H1 (cell line): ENCODE measurements at places on chromosomes 3 and 15.

- peak; percentile 61 for DNase-seq
Measured at GRCh38 chr15:95259513-95259912, 1028.2 kb downstream of the MCTP2 start.

DNA sequence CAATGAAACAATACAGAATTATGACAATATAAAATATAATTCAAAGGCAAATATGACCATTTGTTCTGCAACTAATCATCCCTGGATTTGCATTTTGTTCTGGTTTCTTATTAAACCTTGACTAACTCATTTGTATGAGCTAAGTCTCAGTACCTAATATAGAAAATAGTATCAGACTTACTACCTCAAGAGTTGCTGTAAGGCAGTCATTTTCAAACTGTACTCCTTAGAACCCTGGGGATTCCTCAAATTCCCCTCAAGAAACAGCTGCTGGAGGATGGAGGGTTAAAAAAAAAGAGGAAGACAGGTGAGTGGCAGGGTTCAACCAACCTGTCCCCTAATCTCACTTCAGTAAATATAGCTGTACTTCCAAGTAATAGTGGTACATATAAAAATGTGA, 11.1 kb downstream of the ZBTB11 start:
- no peak for DNase-seq

DNA sequence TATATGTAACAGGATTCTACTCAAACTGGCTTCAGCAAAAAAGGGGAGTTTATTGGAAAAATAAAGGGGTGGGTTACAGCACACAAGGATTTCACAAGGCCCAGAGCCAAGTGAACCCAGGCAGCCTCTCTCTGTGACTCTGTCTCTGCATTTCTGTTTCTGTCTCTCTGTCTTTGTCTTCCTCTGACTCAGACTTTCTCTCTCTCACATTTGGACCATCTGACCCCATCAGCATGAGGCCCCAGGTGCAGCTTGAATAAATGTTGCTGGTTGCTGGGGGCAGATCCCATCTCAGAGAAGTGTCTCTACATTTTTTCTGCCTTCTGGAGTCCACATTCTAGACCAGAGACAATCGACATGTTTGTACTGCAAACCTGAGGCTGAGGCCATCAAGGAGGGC, 45.0 kb downstream of the RPLP1 start:
- DNase-seq: peak; percentile 19

GRCh38 chr3:172166261-172166660, 126.9 kb downstream of the FNDC3B start:
- no peak for DNase-seq

DNA sequence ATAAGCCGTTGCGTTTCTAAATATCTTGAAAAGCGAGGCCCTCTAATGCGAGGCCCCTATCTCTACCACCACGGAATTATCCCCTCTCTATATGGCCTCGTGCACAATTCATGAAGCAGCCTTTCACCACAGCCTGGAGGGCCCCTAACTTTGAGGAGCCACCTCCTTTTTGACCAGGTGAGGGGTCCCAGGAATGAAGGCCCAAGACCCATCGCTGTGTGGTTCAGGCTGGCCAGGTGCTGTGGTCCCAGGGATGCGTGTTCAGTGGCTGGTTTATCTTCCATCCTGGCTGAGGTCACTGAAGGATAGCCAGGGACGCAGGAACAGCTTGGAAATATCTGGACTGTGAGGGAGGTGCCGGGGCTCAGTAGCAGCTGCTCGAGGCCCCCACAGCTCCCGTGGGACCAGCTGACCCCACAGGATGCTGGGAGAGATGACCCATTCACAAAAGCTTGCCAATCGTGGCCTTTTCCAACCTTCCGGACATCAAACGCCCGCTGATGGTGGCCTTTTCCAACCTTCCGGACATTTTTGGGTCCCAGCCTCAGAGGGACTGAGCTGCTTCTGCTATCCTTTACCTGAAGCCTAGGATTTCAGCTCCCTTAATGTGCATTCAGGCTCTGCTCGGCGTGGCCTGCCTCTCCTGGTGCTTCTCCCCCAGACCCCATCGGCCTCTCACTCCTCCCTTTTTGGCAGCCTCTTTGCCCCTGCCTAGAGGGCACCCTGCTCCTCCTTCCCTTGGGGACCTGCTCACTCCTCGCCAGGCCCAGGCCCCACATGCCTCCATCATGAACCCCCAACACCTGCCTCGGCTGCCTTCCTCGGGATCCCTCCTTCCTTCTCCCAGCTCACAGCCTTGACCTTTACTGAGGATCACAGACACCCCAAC, 140.9 kb downstream of the CHSY1 start:
- DNase-seq: no peak

GRCh38 chr3:186694288-186695032, 22.7 kb upstream of the KNG1 start:
- no peak for DNase-seq

- no peak for DNase-seq
Measured at GRCh38 chr3:180871901-180872300, 40.6 kb upstream of the FXR1 start.

DNA sequence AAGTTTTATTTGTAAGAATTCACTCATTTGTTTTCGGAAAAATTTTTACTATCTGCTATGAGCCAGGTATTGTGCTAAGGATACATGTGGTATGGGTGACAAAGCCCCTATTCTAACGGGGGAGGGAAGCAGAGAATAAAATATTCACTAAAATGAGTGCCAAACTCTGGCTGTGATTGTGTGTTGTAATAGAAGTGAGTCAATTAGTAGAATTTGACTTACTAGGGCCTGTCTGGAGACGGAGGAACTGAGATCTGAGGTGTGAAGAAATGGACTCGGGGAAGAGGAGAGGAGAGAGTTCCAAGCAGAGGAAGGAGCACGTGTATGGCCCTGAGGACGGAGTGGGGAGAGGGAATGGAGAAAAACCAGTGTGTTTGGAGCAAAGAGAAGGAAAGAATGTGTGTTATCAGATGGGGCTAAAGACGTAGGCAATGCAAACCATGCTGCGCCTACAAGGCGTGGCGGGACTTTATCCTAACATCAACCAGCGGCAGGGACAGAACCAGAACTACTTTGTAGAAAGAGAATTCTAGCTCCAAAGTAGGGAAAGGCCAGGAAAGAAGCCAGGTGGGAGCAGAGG, 89.1 kb downstream of the OSBPL10 start:
- DNase-seq: no peak

GRCh38 chr15:31237043-31237324, 89.7 kb upstream of the KLF13 start:
- DNase-seq: no peak

DNA sequence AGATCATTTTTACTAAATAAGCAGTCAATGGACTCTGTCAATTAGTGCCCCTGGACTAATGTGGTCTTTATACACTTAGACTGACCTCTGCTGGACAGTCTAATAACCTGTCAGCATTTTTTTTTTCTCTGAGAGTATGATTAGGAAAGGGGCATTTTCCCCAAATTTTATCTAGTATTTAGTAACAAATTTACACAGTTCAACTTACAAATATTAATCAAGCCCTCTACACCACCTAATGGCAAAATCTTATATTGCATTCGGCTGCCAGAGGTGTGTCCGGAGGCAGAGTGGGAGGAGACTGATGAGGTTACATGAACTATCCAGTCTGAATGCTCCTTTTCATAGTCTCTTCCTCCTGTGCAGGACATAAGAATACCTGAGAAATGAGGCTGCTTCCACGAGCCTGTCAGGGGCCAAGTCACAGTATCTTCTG, 36.0 kb upstream of the COLQ start:
- DNase-seq: no peak

DNA sequence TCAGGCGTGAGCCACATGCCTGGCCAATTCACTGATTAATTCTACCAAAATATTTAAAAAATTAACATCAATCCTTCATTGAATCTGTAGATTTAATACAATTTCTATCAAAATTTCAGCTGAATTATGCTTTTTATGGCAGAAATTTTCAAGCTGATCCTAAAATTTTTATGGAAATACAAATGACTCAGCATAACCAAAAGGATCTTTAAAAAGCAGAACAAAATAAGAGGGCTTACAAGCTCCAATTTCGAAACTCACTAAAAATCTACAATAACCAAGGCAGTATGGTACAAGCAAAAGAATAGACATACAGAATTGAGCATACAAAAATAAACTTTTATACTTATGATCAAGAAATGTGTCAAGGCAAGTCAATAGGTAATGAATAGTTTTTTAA, 180.4 kb upstream of the CTNNB1 start:
- DNase-seq: no peak

DNA sequence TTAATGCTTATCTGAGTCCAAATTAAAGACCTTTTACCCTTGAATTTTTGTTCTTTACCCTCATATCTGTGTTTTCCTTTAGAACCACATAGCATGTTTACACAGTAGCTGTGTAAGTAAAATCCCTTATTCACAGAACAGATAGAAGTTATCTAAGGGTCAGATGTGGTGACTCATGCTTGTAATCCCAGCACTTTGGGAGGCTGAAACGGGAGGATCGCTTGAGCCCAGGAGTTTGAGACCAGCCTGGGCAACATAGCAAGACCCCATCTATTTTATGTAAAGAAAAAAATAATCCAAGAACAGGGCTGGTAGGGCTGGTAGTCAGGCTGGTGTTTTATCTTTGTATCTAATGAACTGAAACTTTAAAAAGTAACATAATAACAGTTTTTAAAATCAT, 23.2 kb downstream of the NXPE3 start:
- DNase-seq: no peak

DNA sequence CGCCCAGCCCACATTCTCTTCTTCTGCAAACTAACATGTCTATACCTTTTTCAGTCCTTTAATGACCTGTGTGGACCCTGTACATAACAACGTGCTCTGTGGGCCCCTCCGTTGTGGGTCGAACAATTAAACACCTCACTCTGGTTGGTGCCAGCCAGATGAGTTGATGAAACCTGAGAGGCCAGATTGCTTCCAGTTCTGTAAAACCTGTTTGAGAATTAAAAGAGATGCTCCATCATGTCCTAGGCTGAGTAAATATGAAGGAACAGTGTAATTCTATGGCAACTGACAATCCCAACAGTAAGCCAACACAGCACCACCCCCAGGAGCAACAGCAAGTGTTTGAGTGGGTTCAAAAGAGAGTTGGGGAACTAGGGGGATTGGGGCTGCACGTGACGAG, 5.7 kb upstream of the THBS1 start:
- DNase-seq: no peak

DNA sequence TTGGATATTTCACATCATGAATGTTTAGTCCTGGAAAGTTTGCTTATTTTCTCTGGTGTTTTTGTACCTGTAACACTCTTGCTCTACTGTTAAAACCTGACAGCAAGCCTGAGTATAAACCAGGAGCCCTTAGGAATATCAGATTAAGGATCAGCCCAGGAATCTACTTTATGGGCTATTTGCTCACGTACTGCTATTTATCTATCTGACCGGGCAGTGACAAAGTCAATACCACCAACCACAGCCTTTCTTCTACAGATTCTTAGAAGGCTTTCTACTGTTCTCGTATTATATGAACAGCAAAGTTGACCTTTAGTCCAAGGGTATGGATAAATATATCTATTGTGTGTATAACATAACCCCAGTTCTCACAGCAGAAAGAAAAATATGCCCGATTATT, 521.2 kb downstream of the RBMS3 start:
- DNase-seq: no peak

- no peak for DNase-seq
Measured at GRCh38 chr15:40347559-40348473, 3.0 kb upstream of the PHGR1 start.

DNA sequence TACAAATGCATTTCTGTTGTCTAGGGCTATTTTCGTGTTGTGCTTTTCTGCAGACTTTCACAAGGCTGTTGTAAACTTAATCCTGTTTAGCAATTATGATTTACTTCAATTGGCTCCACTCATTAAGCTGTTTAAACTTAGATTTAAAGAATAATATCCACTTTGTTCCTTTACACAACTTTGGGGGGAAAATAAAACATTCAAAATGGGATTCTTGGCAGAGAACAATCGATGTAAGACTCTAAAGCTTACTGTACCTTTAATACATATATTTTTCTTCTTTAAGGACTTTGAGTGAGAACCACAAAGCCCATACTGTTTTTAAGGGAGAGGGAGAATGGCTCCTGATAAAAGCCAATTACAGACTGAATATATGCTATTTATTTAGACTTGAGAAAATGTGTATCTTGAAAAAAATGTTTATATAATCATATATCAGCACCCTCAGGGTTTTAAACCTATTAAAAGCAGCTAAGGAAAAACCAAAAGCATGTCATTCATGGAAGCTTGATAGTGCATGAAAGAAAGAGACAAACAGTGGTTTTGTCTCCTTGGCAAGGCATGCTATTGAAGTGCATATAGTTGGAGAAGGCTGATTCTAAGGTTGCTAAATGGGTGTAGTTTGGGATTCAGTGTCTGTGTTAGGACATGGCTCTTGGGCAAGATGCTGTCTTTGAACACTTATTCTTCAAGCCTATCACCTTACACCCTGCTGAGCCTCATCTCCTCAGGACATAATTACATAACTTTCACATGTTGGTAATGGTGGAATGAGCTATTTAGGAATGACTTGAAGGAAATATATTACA, 293.4 kb upstream of the TBC1D5 start:
- DNase-seq: no peak

- no peak for DNase-seq
Measured at GRCh38 chr3:193829781-193830180, 236.8 kb downstream of the OPA1 start.

DNA sequence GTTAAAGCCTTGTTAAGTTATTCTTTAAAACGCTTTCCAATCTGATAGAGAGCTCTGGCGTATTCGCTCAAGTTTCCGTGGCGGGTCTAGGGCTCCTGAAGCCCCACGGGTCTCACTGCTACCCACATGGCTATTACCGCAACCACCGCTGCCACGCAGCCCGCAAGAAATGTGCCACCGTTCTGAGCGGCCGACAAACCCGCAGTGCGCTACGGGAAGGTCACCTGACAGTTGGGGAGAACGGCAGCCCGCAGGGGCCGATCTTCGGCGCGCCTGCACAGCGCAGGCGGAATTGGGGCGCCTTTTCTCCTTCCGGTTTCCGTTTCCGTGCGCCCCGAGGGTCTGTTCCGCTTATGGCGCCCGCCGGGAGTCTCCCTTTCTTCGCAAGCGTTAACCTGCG, 76.6 kb upstream of the SNRPN start:
- no peak for DNase-seq

- no peak for DNase-seq
Measured at GRCh38 chr3:146247911-146248310, 3.0 kb downstream of the PLSCR4 start.

- DNase-seq: no peak
Measured at GRCh38 chr3:8420612-8421011, 81.0 kb upstream of the LMCD1 start.

DNA sequence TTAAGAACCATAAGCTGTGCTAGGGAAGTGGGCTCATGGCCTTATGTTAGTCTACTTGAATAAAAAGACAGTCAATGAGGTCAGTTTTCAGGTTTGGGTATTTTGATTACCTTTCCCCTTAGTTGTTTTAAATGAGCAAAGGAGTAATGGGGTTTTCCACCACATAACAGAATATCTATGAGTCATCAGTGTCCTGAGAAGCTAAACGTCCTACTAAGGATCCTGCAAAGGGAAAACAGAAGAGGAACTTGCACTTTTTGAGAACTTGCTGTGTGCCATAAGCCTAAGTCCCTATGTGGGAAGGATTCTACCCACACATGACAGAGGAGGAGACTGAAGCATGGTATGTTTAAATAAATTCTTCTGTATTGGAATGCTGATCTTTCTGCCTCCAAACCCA, 292.8 kb upstream of the TMC3 start:
- no peak for DNase-seq
